ENCODE measurements at places on chromosomes 5 and 9. TPM values are rescaled to one million over a fixed set of nuclear protein-coding genes. Genes with fewer than 3 reads are reported as not detected.

The GARNL3 gene
- 1.3 TPM for polyA plus RNA-seq

The NDUFA8 gene
- 73.0 TPM for polyA plus RNA-seq

The PCDHB6 gene
- not detected for polyA plus RNA-seq

The ZFP37 gene
- 2.5 TPM for polyA plus RNA-seq

The TTC39B gene
- 0.36 TPM for polyA plus RNA-seq

The NDOR1 gene
- 7.6 TPM for polyA plus RNA-seq

The CDC20B gene
- not detected for polyA plus RNA-seq

The ADAMTS19 gene
- polyA plus RNA-seq, result not detected

The PROB1 gene
- 1.5 TPM for polyA plus RNA-seq

The FOXE1 gene
- not detected for polyA plus RNA-seq

The PANK3 gene
- 5.1 TPM for polyA plus RNA-seq

The DMXL1 gene
- 41.0 TPM for polyA plus RNA-seq

The TRPM3 gene
- polyA plus RNA-seq, result not detected

The ZNF354C gene
- 0.41 TPM for polyA plus RNA-seq

The TNC gene
- not detected for polyA plus RNA-seq

The ARID3C gene
- not detected for polyA plus RNA-seq

The BASP1 gene
- polyA plus RNA-seq, result 149 TPM

The ZNF474 gene
- polyA plus RNA-seq, result 0.35 TPM

The KIF24 gene
- not detected for polyA plus RNA-seq

The GAPVD1 gene
- polyA plus RNA-seq, result 33.7 TPM

The IL4 gene
- polyA plus RNA-seq, result not detected

The SPINK7 gene
- not detected for polyA plus RNA-seq

The FIBCD1 gene
- not detected for polyA plus RNA-seq

The GCNT1 gene
- polyA plus RNA-seq, result 4.6 TPM

The SMIM3 gene
- polyA plus RNA-seq, result 0.95 TPM

The KIF4B gene
- not detected for polyA plus RNA-seq

The ENTREP1 gene
- not detected for polyA plus RNA-seq

The CDH12 gene
- not detected for polyA plus RNA-seq

The SLC36A1 gene
- polyA plus RNA-seq, result 1.9 TPM

The FOXD4L3 gene
- not detected for polyA plus RNA-seq

The SPATA31D4 gene
- not detected for polyA plus RNA-seq

The CCL21 gene
- not detected for polyA plus RNA-seq

The PCDHB8 gene
- not detected for polyA plus RNA-seq

The PHYHD1 gene
- polyA plus RNA-seq, result 1.0 TPM

The TTC16 gene
- polyA plus RNA-seq, result not detected

The HTR1A gene
- polyA plus RNA-seq, result not detected

All from IgD-negative memory B cell (primary cell).